NAMALWA (cell line): ENCODE measurements at places on chromosomes 7 and 10.
A peak's percentile ranks its signal among the peaks of the same experiment; 100 is the strongest.

- peak; percentile 78 for DNase-seq
These were observed 171.1 kb upstream of the TBX20 start for GRCh38 chr7:35424869-35425495.

GRCh38 chr10:69168493-69168892 is 11.5 kb upstream of the SUPV3L1 start:
- no peak for DNase-seq

DNA sequence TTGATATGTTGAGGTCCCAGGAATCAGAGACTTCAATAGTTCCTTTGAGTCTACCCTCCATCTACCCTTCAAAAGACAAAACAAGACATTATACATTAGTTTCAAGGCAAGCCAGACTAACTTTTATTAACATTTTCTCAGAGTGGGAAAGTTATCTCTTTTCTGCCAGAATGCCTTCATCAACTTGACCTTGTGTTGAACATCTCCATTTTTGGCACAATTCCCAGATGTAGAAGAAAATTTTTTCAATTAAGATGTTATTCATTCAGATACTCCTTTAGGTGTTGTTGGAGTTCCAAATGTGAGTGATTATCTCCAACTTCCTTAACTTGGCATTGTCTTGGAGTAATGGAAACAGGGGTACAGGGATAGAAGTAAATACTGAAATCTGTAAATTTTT is 59.1 kb downstream of the NRF1 start:
- no peak for DNase-seq

GRCh38 chr10:37872955-37873354 is 15.5 kb upstream of the ZNF248 start:
- no peak for DNase-seq

DNA sequence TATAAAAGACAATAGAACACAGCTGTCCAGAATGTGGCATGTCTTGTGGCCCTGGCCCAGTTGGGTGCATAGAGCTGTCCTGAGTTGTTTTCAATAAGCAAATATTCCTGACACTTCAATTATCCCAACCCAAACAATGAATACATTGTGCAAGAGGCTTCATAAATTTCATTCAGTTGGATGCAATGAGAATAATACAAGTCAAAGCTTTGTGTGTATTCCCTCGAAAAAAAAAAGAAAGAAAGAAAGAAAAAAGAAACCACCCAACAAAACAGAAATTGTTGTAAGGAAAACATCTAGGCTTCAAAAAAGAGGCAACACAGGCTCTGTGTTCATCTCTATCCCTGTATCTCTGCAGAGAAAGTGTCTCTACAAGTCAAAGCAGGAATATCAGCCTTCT is 138.7 kb upstream of the ADO start:
- no peak for DNase-seq

- DNase-seq: peak; percentile 33
These were observed 17.7 kb downstream of the TSPAN14 start for GRCh38 chr10:80471715-80472233.

DNA sequence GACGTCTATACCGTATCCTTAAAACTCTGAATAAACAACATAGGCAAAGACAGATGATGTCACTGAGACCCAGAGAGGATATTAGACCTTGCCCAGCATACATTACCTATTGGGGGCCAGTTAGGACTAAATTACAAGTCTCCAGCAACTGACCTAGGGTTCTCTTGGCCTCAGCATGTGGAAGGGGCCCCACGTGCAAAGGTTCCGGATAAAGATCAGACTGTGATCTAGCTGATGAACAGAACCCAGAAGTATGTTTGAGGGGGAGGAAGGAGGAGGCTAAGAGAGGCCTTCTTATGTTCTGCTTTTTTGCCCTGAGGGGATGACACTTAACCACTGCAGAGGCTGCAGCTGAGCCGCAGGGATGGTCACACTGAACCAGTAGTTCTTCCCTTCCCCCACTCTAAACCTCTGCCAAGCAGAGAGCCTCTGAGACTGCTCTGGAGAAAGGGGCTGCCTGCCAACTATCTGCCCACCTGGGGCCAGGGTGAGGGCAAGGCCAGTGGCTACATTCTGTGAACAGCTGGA is 24.0 kb upstream of the KMT2C start:
- DNase-seq: peak; percentile 60

- DNase-seq: peak; percentile 41
These were observed 11.4 kb upstream of the CSGALNACT2 start for GRCh38 chr10:43126759-43127424.

DNA sequence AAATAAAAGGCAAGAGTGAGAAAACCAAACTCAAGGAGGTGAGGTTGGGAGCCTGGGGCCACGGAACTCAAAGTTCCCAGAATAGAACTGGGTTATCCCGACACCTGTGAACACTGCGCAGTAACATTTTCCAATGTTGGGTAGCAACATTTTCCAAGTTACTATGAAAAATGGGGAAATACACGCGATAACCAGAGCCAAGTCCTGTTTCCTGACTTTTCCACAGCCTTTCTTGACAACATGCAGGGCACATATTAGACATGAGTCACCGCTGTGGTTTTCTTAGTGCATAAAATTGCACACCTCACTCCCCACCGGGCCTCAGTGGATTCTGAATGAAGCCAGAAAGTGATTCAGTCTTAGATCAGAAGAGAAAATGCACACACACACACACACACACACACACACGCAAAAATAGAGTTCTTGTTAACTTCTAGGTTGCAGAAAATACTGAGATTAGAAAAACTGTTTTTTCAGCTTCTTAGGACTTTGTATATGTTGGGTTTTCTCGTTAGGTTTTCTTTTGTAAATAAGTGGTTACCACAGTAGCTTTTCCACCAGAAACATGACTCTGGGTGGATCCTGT is 70.0 kb downstream of the CAMK1D start:
- DNase-seq: no peak

GRCh38 chr10:132100091-132100481 is 34.3 kb downstream of the JAKMIP3 start:
- DNase-seq: no peak

GRCh38 chr7:46653848-46654247 is 732.8 kb upstream of the IGFBP3 start:
- DNase-seq: no peak

- no peak for DNase-seq
These were observed 120.9 kb upstream of the ABCB5 start for GRCh38 chr7:20494566-20494965.

GRCh38 chr10:93280699-93281366 is 201.3 kb downstream of the MYOF start:
- peak; percentile 77 for DNase-seq

- DNase-seq: no peak
These were observed 20.8 kb downstream of the PRKAG2 start for GRCh38 chr7:151856098-151856497.

GRCh38 chr10:58868736-58869435 is 307.6 kb upstream of the PHYHIPL start:
- DNase-seq: no peak

- no peak for DNase-seq
These were observed 1145.1 kb downstream of the CNTNAP2 start for GRCh38 chr7:147261693-147262092.
